ENCODE measurements at places on chromosomes 16 and 17. TPM values are rescaled to one million over a fixed set of nuclear protein-coding genes. Genes with fewer than 3 reads are reported as not detected.

The TLCD1 gene
- 1.7 TPM for total RNA-seq

The MIF4GD gene
- 24.9 TPM for total RNA-seq

- no peak for DNase-seq
Measured at GRCh38 chr17:6233856-6234255, 163.7 kb downstream of the WSCD1 start.

DNA sequence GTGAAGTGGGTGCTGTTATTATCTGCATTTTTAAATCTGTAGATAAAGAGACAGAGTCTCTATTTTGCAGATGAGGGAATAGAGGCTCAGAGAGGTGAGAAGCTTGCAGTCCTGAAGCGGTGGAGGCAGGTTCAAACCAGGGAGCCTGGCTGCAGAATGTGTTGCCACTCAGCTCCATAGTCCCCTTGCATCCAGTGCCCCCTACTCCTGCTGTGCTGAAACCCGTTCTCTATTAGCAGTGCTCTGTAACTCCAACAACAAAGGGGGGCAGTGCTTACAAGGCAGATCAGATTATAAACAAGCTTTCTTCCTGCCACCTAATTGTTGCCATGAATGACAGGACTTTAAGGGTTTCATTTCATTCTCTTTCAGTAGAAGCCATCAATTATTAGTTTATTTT is 118.1 kb upstream of the CACNG3 start:
- no peak for DNase-seq

DNA sequence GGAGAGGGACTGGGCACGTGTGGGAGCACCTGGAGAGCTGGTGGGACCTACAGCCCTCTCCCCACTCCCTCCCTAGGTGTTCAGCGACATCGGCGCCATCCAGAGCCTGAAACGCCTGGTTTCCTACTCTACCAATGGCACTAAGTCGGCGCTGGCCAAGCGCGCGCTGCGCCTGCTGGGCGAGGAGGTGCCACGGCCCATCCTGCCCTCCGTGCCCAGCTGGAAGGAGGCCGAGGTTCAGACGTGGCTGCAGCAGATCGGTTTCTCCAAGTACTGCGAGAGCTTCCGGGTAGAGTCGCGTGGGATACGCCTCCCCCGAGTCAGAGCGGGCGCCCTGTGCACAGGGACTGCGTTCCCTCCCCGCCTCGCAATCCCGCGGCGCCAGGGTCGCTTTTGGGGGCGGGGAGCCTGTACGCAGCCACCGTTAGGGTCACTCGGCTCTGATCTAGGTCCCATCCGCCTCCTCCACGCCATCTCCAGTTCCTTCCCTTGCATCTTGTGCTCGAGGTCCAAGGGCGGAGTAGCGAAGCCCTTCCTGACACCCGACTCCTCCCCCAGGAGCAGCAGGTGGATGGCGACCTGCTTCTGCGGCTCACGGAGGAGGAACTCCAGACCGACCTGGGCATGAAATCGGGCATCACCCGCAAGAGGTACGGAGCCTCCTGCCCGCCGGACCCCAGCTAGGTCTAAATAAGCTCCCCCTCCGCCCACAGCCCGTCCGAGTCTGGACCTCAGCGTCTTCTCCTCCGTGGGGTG is 13.0 kb downstream of the SARM1 start:
- DNase-seq, result no peak

DNA sequence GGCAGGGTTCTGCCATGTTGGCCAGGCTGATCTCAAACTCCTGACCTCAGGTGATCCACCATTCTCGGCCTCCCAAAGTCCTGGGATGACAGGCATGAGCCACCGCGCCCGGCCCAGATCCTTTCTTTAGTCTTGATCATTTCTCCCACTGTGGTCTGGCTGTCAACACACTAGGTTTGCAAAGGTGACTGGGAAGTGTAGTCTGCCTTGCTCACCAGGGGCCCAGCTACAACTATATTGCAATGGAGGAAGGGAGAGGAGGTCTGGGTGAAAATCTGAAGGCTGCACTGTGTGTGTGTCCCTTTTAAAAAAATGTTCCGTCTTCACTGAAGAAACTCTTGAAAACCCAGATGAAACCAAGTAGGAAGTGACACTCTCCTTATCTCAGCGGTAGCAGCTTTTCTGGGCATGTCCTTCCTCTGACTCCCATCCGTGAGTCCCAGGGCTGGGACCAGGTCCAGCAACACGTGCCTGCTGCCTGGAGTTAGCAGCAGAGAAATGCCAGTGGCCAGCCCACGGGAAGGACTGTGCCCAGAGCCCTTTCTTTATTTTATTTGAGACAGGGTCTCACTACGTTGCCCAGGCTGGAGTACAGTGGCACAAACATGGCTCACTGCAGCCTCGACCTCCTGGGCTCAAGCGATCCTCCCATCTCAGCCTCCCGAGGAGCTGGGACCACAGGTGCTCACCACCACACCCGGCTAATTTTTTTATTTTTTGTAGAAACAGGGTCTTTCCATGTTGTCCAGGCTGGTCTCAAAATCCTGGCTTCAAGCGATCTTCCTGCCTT is 17.8 kb upstream of the KIF19 start:
- no peak for DNase-seq

Data from right atrium auricular region (tissue), 2 donors.